ENCODE measurements at places on chromosomes 12 and 14.

- no peak for DNase-seq
Measured at GRCh38 chr12:49946497-49946896, 4.0 kb upstream of the AQP2 start.

DNA sequence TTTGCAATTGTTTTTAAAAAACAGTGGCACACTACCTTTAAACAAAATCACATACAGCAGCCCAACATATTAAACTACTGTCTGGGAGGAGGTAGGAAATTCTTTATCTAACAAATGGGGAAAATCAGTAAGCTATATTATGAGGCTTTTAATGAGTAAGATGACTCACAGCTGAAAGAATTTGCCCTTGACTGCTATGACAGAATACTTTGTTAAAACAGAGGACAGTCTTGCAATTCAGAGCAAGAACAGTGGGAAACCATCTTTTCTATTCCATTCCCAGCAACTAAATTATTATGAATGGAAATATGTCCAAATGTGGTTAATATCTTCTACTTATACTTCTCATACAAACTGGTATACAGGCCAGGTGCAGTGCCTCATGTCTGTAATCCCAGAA is 49.2 kb upstream of the SGPP1 start:
- DNase-seq, result no peak

GRCh38 chr12:64577046-64577445 is 33.2 kb upstream of the RASSF3 start:
- DNase-seq, result no peak

DNA sequence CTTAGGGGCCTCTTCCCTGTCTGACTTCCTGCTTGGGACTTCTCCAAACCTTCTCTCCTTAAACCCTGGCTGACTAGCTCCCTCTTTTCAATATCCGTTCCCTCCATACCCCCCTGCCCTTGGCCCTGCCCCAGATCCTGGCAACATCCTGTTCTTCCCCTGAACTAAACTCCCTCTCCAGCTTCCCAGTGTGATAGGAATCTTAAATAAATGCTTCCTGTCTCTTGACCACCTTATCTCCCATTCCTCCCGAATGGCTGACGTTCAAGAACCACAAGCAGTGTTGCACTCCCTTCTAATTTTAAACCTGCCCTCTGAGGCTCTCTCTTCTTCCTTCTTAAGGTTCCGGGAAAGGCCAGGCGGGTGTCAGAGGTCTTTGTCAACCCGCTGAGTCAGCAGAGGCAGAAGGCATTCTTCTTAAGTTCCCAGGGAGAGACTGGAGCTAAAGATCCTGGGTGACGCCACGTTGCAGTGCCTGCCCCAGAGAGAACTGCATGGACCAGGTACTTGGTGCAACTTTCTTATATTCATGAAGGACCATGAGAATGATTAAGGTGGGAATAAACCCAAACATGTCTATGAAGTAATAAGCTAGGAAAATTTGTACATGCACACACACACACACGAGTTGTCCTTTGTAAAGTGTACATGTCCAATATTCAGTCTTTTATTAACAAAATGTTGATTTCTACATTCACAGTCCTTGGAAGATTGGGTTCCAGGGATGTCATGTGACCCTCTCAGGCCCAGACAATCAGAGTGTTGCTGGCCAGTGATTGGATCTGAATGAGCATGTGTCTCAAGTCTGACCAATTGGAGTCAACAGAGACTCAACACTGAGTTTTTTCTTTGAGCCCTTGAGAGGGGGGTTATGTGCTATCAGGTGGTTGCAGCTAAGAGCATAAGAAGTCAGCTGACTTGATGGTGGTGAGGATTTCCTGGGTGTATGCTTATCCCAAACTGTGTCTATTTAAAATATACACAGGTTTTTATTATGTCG is 420.2 kb upstream of the TBX3 start:
- no peak for DNase-seq

GRCh38 chr14:54784657-54785056 is 118.0 kb downstream of the GCH1 start:
- no peak for DNase-seq

GRCh38 chr12:59808317-59808910 is 212.6 kb downstream of the SLC16A7 start:
- no peak for DNase-seq

DNA sequence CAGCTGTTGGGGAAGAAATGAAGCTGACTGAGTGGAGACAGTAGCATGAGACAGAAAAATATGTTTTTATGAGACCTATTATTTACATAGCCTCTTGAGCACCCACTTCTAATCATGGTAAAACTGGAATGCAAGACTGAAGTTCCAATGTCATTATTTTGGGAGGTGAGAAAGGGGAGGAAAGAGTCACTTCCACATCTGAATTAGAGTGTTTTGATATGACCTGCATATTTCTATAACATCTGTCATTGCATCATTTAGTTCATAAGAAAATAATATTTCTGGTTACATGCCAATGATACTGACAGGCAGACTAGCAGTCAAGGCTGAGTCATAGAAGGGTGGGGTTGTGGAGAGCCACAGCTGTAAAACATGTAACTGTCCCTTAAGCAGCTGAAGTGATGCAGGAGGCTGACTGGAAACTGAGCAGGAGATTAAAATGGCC is 26.7 kb downstream of the NTN4 start:
- no peak for DNase-seq

GRCh38 chr14:99899578-99900178 is 106.5 kb downstream of the EML1 start:
- no peak for DNase-seq

GRCh38 chr12:5348491-5348890 is 83.4 kb upstream of the NTF3 start:
- DNase-seq, result no peak

- no peak for DNase-seq
Measured at GRCh38 chr12:21763531-21763930, 11.0 kb downstream of the KCNJ8 start.

- no peak for DNase-seq
Measured at GRCh38 chr12:79056775-79057174, 192.2 kb downstream of the SYT1 start.

DNA sequence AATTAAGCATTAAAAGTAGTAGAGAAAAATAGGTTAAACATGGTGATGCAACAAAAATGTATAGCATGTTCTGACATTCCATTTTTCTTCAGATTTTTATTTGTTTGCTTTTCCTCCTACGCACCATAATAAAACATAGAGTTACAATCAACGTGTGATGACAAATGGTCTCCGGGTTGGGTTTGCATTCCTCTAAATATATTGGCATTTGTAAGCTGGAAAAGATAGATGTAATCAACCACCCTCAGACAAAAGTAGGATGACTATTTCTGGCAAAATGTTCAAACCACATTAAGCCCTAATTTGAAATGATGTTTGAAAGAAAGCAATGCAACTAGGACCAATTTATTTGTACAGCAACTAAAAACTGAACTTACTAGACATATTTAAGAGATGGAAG is 58.4 kb downstream of the SLC25A21 start:
- no peak for DNase-seq

GRCh38 chr12:1880876-1881275 is 37.6 kb downstream of the CACNA2D4 start:
- DNase-seq, result no peak

- DNase-seq, result no peak
Measured at GRCh38 chr14:72024504-72024903, 92.3 kb downstream of the RGS6 start.

DNA sequence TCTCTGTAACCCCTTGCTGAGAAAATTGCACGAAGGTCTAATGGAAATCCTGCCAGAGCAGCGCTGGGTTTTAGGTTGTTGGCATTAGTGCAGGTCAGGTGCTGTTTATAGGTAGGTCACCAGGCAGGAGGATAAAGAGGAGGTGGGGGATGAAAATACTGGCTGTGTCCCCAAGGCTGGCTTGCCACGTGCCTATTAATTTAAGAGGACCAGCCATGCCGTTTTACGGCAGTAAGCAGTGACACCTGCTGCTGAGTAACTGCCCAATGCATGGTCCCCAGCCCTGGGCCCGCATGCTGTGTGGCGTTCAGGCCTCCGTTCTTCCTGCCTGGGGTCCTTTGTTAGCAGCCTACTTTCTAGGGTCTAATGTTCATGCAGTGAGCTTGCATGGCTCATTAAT is 67.2 kb downstream of the WDR20 start:
- no peak for DNase-seq

DNA sequence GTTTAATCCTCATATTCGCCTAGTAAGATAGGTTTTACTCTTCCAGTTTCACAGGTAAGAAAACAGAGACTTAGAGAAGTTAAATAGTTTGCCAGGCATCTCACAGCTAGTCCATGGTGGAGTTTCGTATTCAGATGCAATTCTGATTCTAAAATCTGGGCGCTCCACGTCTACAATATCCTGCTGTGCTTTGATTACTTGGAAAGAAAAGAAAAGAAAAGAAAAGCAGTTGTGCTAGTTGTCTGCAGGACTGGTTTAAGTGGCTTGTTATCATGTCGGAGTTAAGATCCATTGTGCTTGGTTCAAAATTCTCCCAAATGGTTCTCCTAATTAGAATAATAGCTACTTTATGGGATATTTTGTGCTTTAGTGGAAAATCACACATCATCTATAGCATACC is 18.6 kb downstream of the AKAP3 start:
- DNase-seq, result no peak

DNA sequence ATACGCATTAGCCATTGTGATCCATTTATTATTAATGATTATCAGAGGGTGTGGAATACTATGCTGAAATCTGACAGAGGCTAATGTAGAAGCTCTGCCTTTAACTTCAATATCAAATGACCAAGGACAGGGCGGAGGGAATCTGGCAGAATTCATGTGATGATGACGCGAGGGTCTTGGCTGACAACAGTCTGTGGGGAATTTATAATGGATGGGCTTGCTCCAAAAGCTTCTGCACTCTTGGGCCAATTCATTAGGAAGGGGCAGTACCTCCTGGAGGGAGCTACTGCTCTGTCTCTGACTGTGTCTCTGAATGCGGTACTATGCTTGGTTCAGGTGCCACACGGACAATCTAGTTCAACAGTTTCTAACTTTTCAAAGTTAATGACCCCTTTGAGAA is 46.2 kb downstream of the GALNT8 start:
- DNase-seq, result no peak

DNA sequence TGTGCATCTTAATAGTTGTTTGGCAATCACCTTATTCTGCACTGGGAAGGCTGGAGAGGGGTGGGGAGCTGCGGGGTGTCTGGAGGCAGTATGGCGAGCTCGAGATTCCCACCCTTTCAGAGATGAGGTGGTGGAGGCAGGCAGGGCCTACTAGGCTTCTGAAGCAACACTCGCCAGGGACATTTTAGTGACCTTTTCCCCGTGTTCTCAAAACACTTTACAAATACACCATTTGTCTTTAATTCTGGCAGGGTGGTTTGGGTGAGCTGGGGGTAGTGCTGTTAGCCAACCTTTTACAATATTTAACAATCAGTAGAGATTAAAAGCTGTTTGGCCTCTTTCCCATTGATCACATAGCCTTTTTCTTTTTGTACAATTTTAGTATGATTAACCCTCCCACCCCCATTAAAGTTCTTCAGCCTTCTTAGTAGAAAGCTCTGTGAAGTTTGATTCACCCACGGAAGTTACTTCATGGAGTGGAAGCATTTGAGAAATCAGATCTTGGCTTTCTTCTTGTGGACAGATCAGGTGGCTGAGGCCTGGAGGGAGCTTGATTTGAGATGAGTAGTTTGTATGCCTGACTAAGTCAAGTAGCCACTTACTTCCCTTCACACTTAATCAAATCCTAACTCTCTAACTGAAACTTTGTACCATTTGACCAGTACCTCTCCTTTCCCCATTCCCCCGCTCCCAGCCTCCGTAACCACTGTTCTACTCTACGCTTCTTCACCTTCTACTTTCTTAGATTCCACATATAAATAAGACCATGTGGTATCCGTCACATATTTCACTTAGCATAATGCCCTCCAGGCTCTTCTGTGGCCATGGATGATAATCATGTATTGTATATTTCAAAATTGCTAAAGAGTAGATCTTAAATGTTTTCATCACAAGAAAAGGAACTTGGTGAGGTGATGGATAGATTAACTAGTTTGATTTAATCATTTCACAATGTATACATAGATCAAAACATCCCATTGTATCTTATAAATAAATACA is 41.0 kb downstream of the TRAF3 start:
- DNase-seq, result no peak

- DNase-seq, result no peak
Measured at GRCh38 chr14:29759521-29760340, 167.9 kb downstream of the PRKD1 start.

DNA sequence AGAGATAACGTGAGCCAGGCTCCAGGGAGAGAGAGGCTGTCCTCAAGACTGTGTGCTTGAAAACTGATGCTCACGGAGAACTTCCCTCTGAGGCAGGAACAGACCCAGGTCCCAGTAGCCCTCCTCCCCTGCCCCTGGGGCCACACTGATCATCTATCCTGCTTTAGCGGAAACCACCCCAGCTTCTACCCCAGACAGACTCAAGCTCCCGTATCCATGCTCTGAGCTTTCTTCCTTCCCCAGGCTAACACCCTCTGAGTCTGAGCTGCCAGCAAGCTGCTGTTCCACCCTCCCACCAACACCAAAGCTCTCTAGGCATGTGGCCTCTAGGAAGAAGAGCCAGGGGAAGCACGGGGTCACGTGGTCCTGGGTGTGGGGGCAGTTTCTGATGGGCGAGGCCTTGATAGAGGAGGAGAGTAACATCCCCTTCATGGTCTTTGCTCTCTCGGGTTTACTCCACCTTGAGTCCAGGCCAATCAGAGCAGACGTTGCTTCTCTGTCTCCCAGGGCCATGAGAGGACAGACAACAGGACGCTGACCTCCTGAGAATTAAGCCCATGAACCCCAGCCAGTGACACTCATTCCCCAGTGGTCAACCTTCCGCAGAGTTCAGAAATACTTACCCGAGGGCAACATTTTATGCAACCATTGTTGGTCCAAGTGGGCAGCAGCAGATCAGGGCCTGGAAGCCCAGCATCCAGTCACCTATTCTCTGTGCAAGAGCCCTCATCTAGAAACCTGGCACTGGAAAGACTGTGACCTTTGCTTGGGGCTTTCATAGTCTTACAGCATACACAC is 1.4 kb downstream of the PCK2 start:
- peak; percentile 61 for DNase-seq

- DNase-seq, result no peak
Measured at GRCh38 chr14:32625211-32625610, 296.1 kb downstream of the AKAP6 start.

DNA sequence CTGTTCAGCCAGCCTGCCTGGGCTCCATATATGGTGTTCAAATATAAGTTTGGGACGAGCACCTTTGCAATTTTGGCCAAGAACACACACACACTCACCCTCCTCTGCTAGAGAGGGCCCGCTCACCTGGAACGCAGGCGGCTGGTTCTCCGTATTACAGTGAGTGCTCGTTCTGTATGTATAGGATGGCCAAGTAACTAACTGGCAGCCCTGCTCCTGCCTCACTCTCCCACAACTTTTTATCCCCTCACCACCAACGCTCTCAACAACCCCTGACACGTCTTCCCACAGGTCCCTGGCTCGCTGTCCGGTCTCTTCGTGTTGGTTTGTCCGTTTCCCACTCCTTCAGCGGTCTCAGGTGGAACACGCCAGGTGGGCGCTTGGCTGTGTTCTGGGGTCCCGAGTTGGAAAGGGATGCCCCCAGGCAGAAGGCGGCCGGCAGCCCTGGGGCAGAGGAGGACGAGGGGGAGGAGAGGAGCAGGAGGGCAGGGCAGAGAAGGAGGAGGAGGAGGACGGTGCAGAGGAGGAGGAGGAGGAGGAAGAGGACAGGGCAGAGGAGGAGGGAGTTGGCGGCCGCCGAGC is 398 bp upstream of the MSRB3 start:
- DNase-seq, result peak; percentile 15

- no peak for DNase-seq
Measured at GRCh38 chr12:116980083-116980482, 69.3 kb downstream of the FBXW8 start.

- DNase-seq, result no peak
Measured at GRCh38 chr14:77372304-77372841, 4.5 kb downstream of the TMED8 start.

- DNase-seq, result no peak
Measured at GRCh38 chr14:100911665-100912316, 8.3 kb upstream of the RTL1 start.
